ENCODE measurements at places on chromosomes 1 and 21.

GRCh38 chr1:167862432-167863076, 51.4 kb downstream of the ADCY10 start:
- peak; percentile 16 for DNase-seq

GRCh38 chr1:219088778-219089557, 84.7 kb upstream of the LYPLAL1 start:
- no peak for DNase-seq

- DNase-seq, result no peak
Observed at GRCh38 chr1:160643138-160643537, 3.7 kb downstream of the SLAMF1 start.

GRCh38 chr1:99003581-99004253, 944 bp downstream of the PLPPR5 start:
- DNase-seq, result no peak

DNA sequence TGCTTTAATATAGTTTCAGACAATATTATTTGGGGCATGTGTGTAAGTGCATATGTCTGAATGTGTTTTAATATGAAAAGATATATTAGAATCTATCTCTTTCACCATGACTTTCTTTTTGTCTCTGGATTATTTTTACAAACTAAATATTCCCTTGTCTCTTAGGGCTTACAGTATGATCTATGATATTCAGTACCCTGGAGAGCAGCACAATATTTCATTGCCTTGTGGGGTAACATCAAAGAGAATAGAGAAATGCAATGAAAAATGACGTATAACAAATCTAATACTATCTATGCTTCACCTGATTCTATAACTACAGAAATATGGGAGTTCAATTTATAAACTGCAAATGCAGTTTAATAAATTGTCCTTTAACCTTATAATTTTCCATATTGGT, 2084.5 kb downstream of the MRPL39 start:
- no peak for DNase-seq

- DNase-seq, result no peak
Observed at GRCh38 chr1:69747207-69747606, 179.5 kb downstream of the LRRC7 start.

DNA sequence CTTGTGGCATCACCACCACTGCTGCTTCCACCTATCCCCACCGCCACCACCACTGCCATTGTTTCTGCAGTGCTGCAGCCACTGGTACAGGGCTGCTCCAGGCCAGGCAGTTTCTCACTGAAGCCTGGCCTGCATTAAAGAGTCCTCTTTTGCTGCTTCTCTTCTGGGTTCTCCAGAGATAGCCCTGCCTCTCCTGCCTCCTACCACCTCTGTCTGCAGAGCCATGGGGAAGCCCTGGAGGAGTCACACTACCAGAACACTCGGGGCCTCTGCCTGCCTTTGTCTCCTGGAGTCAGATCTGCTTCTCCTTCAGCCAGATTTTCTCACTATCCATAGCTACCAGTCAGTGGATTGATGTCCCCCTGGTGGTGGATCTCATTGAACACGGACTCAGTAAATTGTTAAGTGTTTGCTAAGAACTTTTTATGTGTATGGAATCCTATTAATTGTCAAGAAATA, 37.7 kb upstream of the DDAH1 start:
- peak; percentile 28 for DNase-seq

- peak; percentile 48 for DNase-seq
Observed at GRCh38 chr1:11749203-11749689, 12.7 kb upstream of the C1orf167 start.

DNA sequence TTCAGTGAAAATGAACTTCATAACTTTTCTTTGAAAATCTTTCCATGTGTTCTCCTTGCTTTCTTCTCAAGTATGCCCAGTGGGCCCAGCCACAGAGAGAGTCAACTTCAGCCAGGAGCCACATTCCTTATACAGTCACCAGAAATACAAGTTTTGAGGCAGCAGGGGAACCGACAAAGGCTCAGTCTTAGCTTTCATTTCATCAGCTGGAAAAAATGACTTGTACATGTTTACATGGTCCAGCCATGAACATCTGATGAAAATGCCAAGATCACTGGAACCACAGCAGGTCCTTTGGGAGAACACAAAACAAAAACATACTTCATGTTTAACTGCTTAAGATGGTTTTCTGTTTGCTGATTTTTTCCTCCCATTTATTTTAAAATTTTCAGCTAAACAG, 72.5 kb downstream of the SYDE2 start:
- DNase-seq, result no peak
